ENCODE measurements at places on chromosomes 1 and 21. TPM values are rescaled to one million over a fixed set of nuclear protein-coding genes. Genes with fewer than 3 reads are reported as not detected.
A peak's percentile ranks its signal among the peaks of the same experiment; 100 is the strongest.

DNA sequence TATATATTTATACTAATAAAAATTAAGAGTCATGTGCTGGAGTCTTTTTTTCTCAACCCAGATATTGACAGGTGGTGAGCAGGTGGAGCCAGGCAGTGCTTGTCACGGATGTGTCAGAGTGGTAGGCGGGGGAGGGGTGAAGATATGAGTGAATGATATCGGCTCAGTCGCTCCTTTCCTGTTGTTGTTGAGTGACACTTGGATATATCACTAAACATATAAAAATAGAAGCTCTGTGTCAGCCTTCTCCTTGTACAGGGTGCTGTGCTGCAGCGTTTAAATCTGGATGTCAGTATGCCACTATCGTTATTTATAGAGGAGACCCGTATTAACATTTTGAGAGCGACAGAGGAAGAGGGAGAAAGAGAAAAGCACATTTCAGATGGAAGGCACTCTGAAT, 339.6 kb downstream of the NUF2 start:
- DNase-seq: no peak

The MTFR1L gene
- 32.9 TPM for total RNA-seq

The RIPPLY3 gene
- not detected for total RNA-seq

DNA sequence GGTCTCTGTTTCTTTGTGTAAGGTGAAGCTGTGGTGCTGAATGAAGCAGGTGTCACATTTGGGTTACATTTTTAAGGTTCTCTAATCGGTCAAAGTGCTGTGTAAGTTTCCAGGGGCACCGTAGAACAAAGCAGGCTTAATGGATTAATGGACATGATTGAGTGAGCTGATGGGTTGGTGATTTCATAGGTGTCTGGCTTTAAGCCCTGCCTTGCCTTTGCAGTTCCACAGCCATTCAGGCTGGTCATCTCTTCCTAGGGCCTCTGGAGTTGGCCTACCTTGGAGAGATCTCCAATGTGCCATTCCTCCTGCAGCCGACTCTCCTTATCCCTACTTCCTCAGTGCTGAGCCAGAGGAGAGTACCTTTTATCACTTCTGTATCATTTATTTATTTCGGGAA, 15.2 kb downstream of the GALNT2 start:
- DNase-seq: no peak

DNA sequence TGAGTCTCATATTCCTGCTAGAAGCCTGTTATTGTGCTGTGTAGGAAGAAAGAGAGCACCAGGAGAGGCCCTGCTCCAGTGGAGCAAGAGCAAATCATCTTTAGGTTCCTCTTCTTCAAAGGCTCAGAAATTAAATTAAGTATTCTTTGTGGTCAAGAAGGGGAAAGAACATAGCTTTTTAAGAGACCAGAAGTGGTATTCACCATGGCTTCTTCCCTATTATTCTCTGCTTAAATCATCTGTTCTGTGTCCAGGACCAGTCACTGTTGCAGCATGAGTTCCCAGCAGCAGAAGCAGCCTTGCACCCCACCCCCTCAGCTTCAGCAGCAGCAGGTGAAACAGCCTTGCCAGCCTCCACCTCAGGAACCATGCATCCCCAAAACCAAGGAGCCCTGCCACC, 1.1 kb downstream of the SPRR1B start:
- DNase-seq: no peak

The ADCY10 gene
- 0.10 TPM for total RNA-seq

The CD52 gene
- 1,528 TPM for total RNA-seq

DNA sequence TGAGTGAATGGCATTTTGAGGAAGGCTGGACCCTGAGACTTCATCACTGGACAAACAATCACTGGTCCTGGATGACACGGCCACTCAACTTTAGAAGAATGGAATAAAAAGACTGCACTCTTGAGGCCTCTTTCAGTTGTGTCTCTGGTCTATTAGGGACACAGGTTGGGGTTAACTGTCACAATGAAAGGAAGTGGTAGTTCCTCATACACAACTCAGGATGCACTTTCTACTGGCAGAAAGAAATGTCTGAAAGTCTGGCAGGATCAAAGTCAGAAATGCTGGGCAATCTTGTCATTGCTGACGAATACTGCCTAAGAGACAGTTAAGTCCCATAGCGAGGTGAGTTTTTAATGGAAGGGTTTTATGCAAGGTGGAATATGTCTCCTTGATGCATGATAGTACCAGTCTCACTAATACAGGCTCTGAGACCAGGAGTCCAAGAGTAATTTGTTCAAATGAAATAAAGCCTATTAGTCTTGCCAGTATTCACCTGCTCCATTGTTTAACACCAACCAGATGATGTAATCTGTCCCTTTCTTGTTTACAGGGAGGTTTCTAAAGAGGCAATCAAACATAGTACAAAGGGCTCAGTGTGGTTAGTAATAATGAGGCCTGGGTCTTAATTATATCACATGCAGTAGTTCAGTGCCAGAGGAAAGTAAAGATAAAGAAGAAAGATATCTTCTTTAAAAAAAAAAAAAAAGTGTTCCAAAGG, 11.2 kb upstream of the RRP15 start:
- no peak for DNase-seq

The LAD1 gene
- not detected for total RNA-seq

- DNase-seq: no peak
Observed at GRCh38 chr21:21730512-21730911, 732.3 kb downstream of the NCAM2 start.

GRCh38 chr1:152884085-152884484, 6.0 kb downstream of the SMCP start:
- DNase-seq: no peak

DNA sequence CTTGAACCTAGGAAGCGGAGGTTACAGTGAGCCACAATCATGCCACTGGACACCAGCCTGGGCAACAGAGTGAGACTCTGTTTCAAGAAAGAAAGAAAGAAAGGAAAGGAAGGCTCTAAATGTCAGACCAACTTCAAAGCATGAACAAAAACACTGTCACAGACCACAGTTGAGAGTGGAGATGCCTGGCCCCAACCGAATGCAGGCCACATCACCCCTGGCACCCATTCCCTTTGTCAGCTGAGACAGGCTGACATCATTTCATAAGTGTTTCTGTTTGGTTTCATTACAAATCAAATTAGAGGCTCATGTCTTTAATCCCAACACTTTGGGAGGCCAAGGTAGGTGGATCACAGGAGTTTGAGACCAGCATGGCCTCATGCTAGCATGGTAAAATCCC, 28.6 kb upstream of the NADK start:
- DNase-seq: no peak

DNA sequence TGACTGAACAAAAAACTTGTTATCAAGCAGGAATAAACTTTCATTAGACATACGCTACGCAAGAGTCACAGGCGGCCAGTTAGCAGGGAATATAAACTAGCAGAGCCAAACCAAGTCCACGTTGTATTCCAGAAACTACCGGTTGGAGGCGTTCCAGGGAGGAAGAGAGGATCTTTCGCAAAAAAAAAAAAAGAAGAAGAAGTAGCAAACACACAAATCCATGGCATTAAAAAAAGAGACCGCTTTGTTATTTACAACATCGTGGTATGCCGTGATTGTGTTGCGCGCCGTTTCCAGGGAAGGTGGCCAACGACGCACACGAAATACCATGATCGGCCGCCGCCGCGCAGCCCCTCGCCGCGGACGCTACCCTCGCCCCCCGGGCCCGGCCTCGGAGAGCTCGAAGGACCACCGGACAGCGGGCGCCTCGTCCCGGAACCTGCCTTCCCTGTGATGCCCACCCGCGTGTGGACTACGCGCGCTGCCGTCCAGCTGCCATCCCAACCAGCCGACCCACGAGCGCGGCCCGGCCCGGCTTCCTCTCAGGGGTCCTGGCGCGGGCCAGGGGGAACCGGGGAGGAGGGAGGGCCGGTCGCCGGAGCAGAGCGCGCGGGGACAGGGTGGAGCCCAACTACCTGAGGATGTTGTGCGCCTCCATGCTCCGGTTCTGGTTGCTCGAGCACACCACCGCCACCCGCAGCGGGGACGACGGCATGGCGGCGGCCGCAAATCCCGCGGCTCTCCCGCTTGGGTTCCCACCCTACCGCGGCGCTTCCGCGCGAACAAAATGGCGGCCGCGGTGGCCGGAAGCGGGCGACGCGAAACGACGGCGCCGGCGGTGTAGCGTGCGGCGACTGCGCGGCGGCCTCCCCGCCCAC, 581 bp downstream of the SSU72 start:
- DNase-seq: peak; percentile 85

The WNT2B gene
- total RNA-seq: 1.2 TPM

The AKNAD1 gene
- not detected for total RNA-seq

- no peak for DNase-seq
Observed at GRCh38 chr1:180842491-180843275, 70.0 kb upstream of the KIAA1614 start.

GRCh38 chr1:53166912-53167311, 24.5 kb upstream of the SLC1A7 start:
- DNase-seq: no peak

- DNase-seq: no peak
Observed at GRCh38 chr1:67614511-67614934, 70.5 kb upstream of the GADD45A start.

- DNase-seq: peak; percentile 24
Observed at GRCh38 chr1:58324558-58324957, 222.0 kb downstream of the OMA1 start.

Measured in CD4-positive, CD25-positive, alpha-beta regulatory T cell (primary cell).